ENCODE measurements at places on chromosomes 3 and 15.

DNA sequence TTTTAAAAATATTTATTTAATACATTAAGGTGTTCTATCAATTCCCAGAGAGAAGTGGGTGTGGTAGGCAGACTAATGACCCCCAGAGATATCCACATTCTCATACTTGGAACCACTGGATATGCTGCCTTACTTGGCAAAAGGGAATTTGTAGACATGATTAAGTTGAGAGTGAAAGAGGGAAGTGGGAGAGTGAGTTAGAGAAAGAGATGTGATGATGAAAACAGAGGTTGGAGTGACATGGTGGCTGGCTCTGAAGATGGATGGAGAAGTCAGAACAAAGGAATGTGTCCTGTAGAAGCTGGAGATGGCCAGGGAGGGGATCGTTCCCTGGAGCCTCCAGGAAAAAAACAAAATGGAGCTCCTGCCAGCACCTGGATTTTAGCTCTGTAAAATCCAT is 32.0 kb downstream of the TNFAIP8L3 start:
- no peak for DNase-seq

GRCh38 chr15:75751891-75752290 is 39.2 kb upstream of the CSPG4 start:
- no peak for DNase-seq

GRCh38 chr3:105157067-105157765 is 209.5 kb upstream of the ALCAM start:
- DNase-seq = no peak

GRCh38 chr3:157232141-157232540 is 72.2 kb upstream of the CCNL1 start:
- no peak for DNase-seq

DNA sequence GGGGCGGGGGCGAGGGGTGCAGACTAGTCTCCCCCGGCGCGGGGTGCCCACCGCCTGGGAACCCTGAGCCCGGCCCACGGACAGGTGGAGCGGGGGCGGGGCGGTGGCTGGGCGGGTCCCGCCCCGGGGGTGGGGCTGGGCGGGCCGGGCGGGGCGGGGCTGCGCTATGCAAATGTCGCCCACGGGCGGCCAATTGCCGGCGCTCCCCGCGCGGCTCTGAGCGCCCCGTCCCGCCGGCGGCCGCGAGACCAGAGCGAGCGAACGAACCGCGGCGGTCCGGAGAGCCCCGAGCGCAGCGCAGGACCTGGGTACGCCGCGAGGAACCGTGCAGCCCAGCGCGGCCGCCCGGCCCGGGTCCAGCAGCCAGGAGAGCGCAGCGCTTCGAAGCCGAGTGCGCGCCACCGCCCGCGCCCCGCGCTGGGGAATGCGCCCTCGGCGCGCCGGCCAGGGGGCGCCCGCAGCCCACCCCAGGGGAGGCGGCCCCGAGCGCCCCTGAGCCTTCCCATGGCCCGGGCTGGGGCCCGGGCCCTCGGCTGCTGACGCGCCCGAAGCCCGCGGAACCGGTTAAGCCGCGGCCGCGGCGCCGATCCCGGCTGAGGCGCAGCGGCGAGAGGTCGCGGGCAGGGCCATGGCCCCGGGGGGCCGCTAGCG is at the start of gene SEMA3F:
TSS of gene SEMA3F (plus strand) at position 485 of the 651 bp plus-strand sequence. CDS start 4,299 bp downstream, outside the sequence.
- DNase-seq = peak; percentile 44

DNA sequence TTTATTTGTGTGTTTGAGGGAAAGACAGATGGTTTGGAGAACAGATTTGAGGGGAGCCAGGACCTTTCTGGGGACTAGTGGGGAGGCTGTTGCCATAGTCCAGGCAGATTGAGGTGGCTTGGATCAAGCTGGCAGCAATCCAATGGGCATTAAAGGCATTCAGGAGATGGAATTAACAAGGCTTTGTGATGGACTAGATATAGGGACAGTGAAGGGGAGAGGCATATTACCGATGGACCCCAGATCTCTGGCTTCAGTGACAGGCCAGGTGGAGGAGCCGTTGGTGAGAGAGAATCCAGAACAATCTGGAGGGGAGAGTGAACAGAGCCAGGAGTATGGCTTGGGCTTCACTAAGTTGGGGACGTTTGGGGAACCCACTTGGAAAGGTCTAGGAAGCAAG is 124.8 kb downstream of the EEFSEC start:
- no peak for DNase-seq

GRCh38 chr3:190012314-190012782 is 108.3 kb downstream of the P3H2 start:
- no peak for DNase-seq

DNA sequence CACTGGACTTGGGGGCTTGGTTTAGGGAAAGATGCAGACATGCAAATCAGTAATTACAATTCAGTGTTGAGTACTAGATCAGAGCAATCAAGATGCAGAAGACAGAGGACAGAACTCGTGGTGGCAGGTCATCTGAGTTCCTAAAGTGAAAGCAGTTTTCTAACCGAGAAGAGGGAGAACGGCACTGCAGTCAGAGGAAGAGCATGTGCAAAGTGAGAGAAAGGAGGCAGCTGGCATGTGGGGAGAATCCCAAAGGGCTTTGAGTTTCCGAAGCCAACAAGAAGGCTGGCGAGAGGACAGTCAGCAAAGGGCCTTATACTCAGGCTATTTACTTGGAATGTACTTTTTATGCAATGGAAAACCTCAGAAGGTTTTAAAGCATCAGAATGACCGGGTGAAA is 87.0 kb downstream of the ANP32A start:
- no peak for DNase-seq

GRCh38 chr3:49006408-49007067 is 653 bp upstream of the WDR6 start:
- peak; percentile 72 for DNase-seq

GRCh38 chr3:192901435-192901834 is 16.2 kb downstream of the MB21D2 start:
- DNase-seq = no peak

DNA sequence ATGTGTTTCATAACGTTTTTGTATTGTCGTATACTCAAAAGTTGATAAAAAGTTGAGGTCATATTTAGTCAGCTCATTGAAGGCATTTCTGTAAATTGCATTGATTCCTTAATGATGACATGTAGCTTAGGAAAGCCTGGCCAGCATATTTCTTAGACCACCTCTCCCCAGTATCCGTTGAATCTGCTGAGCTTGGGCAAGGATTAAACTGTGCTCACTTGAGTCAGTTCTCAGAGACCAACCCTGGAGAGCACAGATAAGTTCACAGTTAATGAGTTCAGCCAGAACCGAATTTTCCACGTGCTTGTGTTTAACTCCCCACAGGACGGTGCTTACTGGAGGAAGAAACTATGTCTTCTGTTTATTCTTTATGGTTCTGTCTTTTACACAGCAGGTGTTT is 132.7 kb downstream of the SLC25A26 start:
- no peak for DNase-seq

GRCh38 chr3:197298341-197298944 is at the start of gene DLG1:
TSS of gene DLG1 (minus strand) at chr3:197298612. CDS start at chr3:197297204, 1,408 bp downstream.
- DNase-seq = peak; percentile 65

GRCh38 chr15:63860155-63860554 is 26.4 kb upstream of the HERC1 start:
- DNase-seq = peak; percentile 69

- DNase-seq = no peak
Observed at GRCh38 chr3:43953814-43954692, 263.3 kb downstream of the ABHD5 start.

- DNase-seq = no peak
Observed at GRCh38 chr15:61910839-61911369, 149.3 kb downstream of the VPS13C start.

GRCh38 chr3:59185591-59186369 is 136.0 kb upstream of the CFAP20DC start:
- DNase-seq = no peak

DNA sequence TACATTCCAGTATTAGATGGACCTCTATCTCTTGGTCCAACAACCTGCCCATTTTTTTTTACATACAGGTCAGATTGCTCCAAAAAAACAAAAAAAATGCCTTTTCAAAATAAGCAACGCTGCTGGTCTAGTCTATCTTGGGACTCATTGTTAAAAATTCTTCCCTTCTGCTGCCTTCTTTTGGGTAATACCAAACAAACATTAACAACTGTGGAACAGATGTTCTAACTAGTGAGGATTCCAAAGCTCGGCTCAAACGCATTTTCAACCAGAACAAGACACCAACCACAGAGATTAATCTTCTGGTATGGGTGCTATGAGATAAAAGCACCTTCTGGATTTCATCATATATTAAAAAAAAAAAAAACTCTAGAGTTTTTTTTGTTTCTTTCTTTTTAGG is 24.7 kb downstream of the ARHGAP31 start:
- DNase-seq = no peak

GRCh38 chr3:101072300-101072699 is 79.1 kb upstream of the ABI3BP start:
- no peak for DNase-seq

GRCh38 chr3:54273791-54274190 is 151.4 kb downstream of the CACNA2D3 start:
- DNase-seq = no peak

DNA sequence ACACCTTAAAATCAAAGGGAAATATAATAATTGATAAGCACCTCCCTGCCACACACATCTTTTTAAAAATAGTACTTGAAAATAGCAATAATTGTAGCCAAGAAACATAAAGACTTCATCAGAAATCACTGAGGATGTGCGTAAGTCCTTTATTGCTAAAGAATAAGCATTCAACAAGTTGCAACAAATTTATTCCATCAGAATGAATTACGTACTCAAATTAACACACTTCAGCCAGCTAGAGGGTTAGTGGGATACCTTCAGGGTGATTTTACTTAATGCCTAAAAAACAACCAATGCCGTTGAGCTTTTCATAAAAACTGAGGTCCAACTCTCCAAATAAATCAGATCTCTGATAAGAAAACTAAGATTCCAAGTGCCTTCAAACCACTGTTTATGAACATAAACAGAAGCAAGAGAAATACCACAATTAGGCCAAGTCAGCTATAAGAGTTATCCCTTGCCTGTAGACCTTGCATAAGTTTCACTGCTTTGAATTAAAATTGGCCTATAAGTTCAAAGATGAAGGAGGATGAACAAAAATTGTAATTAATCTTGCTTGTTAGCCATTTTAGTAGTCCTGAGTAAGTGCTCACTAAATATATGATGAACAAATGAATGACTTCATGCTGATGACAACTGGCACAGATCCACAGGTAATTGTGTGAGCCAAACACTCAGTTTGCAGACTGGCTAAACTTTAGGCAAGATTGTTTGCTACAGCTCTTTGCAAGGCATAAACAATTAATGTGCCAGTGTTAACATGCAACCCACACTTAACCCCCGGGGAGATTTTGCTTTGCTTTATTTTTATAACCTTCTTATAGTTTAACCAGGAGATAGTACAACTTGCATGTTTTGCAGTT is 375.1 kb upstream of the THBS1 start:
- no peak for DNase-seq

GRCh38 chr15:25403771-25404170 is 35.1 kb downstream of the UBE3A start:
- DNase-seq = no peak

DNA sequence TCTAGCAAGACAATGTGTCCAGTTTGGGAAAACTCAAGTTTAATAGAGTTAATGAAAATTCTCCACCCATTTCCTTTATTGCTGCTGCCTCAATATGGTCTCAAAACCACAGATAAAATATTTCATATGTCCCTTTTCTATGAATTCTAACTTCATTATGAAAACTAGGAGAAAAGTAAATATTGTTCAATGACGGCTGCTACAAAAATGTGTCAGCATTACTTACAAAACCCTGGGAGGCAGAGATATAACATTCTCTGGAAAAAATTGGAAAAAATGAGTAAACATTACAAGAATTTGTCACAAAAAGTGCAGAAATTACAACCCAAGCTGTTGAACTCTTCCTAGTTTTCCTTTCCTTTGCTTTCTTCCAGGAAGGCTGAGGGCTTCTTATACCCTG is 22.2 kb upstream of the FBN1 start:
- no peak for DNase-seq

DNA sequence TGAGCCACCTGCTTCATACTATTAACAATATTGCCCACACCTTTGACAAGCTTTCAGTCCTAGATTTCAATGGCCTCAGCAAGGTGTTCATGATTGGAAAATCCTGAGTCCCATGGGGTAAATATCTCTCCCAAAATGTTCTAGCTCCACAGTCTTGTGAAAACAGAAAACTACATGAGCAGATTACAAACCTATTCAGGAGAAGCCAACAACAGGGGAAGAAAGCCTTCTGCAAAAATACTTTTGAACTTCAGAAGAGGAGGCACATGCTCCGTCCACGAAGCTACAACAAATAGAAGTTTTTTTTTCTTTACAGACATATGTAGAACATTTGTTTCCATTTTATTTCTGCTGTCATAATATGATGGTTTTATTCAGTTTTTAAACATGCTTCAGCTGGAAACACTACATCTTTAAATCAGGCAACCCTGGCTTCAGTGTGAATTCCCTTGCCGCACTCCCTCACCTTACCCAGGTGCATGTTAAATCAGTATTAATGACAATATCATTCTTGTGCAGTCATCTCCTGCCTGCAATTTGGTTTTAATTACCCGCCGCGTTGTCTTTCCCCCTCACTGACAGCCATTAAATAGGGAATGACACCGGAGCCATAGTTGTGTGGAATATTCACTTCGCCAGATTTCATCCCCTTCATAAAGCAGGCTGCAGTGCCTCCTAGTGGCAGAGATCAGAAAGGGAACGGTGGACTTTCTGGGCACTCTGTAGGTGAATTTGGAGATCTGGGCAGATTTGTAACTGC is 725.5 kb upstream of the ARRDC4 start:
- no peak for DNase-seq

GRCh38 chr15:65529762-65530317 is 423 bp upstream of the HACD3 start:
- no peak for DNase-seq

- DNase-seq = no peak
Observed at GRCh38 chr3:111737706-111738086, 121.4 kb upstream of the PHLDB2 start.

GRCh38 chr3:12750223-12750622 is 8.8 kb downstream of the TMEM40 start:
- DNase-seq = no peak

DNA sequence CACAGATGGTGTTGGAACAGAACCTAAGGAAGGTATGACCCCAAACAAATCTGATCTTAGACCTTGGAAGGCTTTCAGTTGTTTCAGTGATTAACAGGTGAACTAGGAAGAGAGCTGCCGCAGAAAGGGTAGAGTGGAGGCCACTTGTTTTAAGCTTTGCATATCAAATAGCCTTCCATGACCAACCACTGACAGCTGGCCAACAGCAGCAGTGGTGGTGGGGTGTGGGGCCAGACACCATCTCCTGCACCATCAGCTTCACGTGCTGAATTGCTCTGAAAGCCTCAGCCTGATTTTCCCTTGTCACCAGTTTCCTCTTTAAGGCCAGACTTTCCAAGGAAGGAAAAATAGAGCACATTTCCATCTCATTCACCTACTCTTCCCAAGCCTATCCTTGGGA is 16.6 kb upstream of the OSBPL11 start:
- no peak for DNase-seq

GRCh38 chr3:177692304-177692975 is 495.2 kb upstream of the TBL1XR1 start:
- no peak for DNase-seq

DNA sequence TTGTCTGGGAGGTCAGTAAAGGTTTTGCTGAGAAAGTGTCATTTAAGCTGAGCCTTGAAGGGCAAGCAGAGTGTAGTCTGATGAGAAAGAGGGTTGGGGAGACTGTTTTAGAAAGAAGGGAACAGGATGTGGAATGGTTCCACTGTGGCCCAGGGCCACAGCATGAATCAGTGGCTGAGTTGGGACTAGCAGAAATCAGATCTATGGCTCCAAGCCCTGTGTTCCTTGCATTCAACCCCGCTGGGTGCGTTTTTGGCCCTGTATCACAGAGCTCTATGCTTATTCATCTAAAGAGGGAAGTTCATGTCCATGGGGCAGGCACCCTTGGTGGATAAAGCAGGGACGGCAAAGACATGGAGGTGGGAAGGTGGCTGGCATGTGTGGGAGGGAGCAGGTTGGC is 151.3 kb downstream of the CACNA1D start:
- DNase-seq = no peak

Measured in hematopoietic multipotent progenitor cell treated with erythropoietin and hydrocortisone succinate and interleukin-3 and kit ligand, for 17 days (in vitro differentiated cells).